ENCODE measurements at places on chromosomes 7 and 10. TPM values are rescaled to one million over a fixed set of nuclear protein-coding genes. Genes with fewer than 3 reads are reported as not detected.

The HOXA5 gene
- 10.4 TPM for total RNA-seq

- no peak for DNase-seq
Observed at GRCh38 chr7:123043642-123044041, 48.1 kb upstream of the TAS2R16 start.

GRCh38 chr10:113983552-113983951 lies 60.1 kb upstream of the ADRB1 start:
- DNase-seq, result no peak

- no peak for DNase-seq
Observed at GRCh38 chr7:112286250-112287086, 80.0 kb downstream of the ZNF277 start.

DNA sequence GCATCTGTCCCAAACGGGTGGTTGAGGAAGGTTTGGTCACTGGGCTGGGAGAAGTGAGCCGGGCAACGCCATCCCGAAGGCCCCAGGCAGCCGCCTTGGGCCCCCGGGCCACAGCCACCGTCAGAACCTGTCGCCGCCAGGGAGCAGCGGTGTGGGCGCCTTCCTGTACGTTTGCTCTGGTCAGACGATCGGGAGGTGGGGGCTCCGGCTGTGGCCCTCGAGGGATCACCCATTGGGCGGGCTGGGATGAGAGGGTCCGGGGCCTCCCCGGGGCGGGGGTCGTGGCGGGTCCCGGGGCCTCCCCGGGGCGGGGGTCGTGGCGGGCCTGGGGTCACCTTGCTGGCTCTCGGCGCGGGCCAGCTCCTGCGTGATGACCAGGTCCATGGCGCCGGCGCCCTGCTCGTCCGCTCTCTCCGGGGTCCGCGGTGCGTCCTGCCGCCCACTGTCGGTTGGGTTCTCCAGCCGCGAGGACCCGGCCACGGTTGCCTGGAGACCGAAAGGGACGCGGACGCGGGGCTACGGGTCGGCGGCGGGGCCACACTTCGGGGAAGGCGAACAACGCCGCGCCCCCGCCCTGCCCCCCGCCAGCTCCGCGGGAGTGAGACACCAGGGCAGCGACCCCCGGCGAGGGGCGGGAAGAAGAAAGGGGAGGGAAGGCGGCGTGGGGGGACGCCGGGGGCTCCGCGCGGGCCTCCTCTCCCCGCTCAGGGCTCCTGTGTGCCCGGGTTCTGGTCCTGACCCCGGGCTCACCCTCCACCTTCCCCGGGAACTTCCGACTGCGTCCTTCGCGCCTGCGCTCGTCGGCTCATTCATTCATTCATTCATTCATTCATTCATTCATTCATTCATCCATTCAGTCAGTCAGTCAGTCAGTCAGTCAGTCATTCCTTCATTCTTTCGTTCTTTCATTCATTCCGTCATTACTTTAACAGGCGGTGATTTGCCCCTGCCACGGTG lies at the start of gene CFAP46:
Gene CFAP46 (minus strand): TSS at position 470 of the 957 bp plus-strand sequence. CDS start 86 bp downstream, at position 384.
- DNase-seq, result no peak

GRCh38 chr10:121418126-121418777 lies 180.0 kb downstream of the FGFR2 start:
- no peak for DNase-seq

GRCh38 chr7:152521420-152522337 lies 85.9 kb upstream of the KMT2C start:
- no peak for DNase-seq

GRCh38 chr7:101128040-101128834 lies 1.3 kb downstream of the SERPINE1 start:
- DNase-seq, result no peak

GRCh38 chr7:25716421-25716820 lies 435.6 kb upstream of the NFE2L3 start:
- no peak for DNase-seq

DNA sequence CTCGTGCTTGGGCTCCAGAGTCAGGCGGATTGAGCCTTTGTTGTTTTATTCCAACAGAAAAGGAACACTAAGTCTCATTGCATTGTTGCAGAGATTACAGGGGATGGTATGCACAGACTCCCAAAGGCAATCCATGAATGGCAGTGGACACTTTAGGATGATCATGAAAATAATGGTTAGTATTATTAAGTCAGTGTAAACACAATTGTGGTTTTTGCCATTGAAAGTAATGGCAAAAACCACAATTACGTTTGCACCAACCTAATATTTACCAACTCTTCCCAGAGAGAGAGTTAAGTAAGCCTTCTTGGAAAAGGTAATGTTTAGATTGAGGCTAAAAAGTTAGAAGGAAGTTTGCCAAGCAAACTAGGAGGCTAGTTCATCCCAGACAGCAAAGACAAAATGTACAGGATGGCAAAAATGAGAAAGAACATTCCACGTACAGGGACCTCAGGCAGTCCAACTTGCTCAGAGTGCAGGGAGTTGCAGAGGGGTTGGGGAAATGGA lies 72.9 kb upstream of the AMPH start:
- no peak for DNase-seq

DNA sequence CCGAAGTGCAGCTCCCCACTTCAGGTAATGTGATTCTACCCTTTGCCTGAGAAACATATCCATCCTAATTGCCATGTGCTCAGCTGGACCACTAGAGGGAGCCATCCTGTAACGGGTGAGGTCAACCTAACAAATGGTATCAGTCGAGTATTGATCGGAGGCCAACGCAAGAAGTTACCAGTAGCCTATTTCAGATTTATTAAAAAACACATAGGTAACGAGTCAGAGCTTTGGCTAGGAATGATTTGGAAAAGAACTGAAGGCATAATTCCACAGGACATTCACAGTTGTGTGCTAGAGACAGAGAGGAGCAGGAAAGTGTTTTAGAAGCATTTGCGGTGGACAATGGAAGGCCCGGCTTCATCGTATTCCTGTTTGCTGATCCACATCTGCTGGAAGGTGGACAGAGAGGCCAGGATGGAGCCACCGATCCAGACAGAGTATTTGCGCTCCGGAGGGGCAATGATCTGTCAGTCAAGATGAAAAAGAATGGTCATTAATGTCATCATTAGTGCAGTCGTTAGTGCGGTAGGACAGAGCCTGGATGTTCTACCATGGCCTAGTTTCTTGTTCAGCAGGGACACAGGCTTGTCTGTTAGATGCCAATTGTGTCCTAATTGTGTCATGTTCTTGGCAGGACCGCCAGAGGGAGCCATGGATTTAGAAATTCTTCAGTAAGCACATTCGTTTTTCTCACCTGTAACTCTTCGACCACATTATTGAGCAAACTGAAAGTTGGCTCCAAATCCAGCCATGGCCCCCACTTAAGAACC lies 17.5 kb downstream of the ACTA2 start:
- peak; percentile 82 for DNase-seq

DNA sequence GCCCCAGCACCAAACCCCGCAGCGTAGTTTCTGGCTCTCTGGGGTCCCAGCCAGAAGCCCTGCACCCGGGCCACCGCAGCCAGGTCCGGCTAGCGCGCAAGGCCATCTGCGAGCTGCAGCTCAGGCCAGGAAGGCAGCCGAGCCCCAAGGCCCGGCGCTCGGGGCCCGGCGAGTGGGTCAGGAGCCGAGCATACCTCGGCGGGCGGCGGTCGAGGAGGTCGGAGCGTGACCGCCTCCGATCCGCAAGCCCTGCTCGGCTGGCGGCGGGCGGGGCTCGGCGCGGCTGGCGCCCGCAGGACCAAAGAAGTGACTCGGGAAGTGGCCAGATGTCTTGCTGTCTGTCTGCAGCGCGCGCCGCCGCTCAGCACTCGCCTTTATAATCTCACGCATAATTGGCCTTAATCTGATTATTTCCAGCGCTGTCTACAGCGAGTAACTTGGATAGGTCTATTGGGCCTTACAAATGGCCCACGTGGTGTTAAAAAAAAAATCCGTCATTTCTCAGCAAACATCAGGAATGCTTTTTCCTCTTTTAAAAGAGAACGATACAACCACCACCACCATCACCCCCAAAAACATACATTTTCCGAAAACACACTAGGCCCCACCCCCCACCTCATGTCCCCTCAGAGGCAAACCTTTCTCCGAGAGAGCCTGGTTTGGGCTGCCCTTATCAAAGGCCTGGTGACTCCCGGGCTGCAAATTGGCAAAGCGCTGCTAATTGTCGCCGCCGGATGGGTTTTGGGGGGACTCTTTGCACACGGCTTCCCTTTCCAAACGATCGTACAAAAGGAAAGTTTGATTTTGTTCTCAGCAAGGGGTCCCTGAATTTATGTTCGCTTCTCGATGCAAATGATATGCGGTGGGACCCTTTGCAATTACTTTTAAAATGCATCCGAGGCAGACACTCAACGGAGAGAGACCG lies at the start of gene DRGX:
Gene DRGX (minus strand): TSS at position 349 of the 925 bp plus-strand sequence. CDS start 649 bp downstream, outside the sequence.
- DNase-seq, result no peak

The NPC1L1 gene
- 0.10 TPM for total RNA-seq

The NANOS1 gene
- total RNA-seq, result 0.52 TPM

The TECPR1 gene
- 37.9 TPM for total RNA-seq

- no peak for DNase-seq
Observed at GRCh38 chr7:116101704-116102103, 71.1 kb upstream of the TFEC start.

The CALU gene
- 82.5 TPM for total RNA-seq

The BCL7B gene
- total RNA-seq, result 49.6 TPM

DNA sequence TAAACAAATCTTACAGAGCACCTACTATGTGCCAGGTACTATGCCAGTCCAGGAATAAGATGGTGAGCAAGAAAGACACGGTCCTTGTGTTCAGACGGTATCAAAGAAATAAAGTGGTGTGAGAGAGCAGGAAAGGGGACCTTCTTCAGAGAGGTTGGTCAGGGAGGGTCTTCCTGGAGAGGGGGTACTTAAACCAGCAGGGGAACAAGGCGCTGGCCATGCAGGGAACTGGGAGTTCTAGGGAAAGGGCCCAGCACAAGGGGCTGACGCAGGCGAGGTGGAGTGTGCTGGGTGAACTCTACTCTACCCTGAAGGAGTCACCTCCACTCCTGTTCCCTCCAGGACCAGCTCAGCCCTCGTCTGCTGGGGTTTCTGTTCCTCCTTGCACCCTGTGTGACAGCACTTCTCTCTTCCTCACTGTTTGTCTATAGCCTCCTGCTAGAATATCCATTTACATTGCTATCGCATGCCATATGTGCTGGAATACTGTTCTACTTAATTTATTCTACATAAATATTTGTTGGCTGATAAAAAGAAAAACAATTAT lies 73.5 kb downstream of the AOAH start:
- no peak for DNase-seq

DNA sequence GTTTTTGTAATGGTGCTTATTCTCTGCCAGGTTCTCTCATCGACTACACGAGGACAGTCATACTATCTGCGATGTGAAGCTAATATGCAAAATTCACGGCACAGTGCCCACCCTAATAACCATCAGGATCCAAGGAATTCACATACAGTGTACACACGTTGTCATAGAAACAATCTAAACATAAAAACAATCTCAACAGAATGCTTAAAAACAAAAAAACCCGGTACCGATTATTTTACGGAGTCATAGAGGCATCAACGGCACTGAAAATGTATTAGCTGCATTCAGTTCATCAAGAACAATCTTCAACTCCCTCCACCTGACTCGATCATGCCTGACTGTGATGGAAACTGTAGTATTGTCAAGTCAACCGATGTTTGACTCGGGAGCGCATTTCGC lies 628 bp downstream of the MRPS33 start:
- DNase-seq, result no peak

GRCh38 chr10:12513775-12514673 lies 164.7 kb downstream of the CAMK1D start:
- DNase-seq, result peak; percentile 29

DNA sequence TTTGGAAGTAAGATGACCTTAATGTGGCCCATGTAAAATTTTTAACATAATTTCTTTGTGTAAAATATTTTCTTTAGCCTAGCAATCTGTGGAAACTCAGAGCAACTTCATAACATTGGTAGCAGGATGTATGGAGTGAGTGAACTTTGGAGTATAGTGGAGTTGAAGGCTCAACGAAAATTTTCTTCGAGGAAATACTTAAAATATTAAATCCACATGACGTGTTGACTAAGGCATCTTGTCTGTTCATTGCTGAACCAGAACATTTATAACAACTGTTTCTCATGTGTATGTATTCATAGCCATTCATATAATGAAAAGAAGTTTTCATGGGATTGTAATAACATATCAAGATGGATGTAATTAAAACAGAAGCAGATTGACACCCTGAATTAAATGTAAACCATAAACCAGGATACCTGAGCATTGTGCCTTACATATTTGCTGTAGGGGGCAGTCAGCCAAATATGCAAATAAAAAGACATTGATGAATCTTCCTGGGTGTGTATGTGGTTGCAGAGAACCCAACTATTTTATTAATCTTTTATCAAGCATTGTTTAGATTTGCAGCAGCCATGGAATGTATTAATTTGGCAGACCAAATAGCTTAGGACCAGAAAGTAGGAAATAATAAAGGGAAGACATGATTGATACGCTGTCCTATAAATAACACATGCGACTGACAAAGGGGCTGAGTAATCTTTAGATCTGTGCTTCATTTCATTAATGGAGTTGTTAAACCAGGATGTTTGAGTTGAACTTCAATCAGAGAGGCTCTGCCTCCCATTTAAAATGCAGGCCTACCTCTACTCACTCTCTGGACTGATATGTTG lies 11.5 kb downstream of the AUTS2 start:
- no peak for DNase-seq

The ZP3 gene
- total RNA-seq, result 23.3 TPM

DNA sequence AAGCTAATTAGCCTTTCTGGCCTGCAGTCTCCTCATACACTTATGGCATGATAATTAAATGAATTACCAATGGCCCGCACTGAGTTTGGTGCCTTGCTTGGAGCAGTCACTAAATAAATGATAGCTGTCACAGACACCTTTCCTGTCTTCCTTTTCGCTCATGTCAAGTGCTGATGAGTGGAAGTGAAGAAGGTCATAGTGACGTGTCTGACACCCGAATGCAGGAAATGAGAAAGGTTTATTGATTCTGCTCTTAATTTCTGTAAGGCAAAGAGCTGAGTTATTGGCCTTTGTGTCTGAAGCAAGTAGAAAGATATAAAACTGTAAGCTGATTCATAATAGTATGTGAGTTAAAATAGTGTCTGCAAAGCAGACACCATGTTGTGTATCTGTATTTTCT lies 13.2 kb upstream of the ESYT2 start:
- no peak for DNase-seq

DNA sequence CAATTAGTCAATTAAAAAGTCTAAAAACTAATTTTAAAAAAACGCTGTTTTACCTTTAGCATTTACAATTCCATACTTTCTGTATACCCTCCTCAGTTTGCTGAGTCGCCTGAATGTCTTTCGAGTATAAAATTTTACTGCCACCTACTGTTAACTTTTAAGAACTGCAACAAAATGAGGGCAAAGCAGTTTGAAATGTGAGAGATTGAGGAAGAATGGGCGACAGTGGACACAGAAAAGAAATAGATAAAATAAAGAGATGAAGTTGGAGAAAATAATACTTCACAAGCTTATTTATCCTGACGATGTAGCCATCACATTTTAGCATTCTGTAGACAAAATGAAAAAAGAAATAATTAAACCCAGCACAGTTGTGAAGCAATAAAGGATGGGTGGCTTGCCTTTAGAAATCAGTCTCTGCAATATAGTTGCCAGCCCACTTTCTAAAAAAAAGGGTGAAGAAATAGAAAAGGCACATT lies 110.8 kb upstream of the PTN start:
- no peak for DNase-seq

GRCh38 chr7:35828817-35829216 lies 28.0 kb downstream of the SEPTIN7 start:
- DNase-seq, result no peak

The CALN1 gene
- total RNA-seq, result not detected

The LRRN3 gene
- total RNA-seq, result 1.2 TPM

GRCh38 chr7:155002411-155003091 lies 373 bp downstream of the PAXIP1 start:
- no peak for DNase-seq

GRCh38 chr10:71802235-71802634 lies 28.9 kb upstream of the VSIR start:
- no peak for DNase-seq

GRCh38 chr10:97427571-97428179 lies 1.7 kb downstream of the PGAM1 start:
- DNase-seq, result no peak

The MRPS24 gene
- total RNA-seq, result 66.7 TPM
